ENCODE measurements at places on chromosomes 7 and 10.
A peak's percentile ranks its signal among the peaks of the same experiment; 100 is the strongest.

DNA sequence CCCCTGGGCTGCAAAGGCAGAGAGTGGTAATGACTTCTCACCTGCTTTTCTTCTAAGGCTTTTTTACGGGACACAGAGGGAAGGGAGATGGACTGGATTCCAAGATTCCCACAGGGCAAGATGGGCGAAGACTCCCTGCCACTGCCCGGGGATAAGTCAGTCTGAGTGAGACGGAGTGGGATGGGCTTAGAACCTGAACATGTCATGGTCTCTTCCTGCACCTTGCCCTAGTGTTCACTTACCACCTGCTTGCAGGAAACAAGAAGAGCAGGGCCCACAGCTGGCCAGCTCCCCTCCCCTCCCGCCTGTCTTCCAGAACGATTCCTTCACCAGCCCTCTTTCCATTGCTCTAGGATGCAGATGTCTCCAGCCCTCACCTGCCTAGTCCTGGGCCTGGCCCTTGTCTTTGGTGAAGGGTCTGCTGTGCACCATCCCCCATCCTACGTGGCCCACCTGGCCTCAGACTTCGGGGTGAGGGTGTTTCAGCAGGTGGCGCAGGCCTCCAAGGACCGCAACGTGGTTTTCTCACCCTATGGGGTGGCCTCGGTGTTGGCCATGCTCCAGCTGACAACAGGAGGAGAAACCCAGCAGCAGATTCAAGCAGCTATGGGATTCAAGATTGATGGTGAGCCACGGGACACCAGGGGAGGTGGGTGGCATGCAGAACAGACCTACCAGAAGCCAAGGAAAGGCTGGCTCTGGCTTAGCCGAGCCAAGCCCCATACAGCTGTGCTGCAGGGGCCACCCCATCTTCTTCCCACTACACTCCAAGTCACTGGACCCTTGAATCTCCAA is 1.3 kb downstream of the SERPINE1 start:
- DNase-seq: no peak

GRCh38 chr10:3761021-3761686 is 23.9 kb downstream of the KLF6 start:
- no peak for DNase-seq

DNA sequence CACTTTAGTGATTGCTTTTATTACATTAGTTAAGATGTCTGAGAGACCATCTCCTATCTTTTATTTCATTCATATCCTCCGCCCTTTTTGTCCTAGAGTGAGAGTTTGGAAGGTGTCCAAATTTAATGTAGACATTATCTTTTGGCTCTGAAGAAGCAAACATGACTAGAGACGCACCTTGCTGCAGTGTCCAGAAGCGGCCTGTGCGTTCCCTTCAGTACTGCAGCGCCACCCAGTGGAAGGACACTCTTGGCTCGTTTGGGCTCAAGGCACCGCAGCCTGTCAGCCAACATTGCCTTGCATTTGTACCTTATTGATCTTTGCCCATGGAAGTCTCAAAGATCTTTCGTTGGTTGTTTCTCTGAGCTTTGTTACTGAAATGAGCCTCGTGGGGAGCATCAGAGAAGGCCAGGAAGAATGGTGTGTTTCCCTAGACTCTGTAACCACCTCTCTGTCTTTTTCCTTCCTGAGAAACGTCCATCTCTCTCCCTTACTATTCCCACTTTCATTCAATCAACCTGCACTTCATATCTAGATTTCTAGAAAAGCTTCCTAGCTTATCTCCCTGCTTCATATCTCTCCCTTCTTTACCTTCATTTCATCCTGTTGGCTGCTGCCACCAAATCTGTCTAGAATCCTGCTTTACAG is 10.4 kb upstream of the CLCN1 start:
- DNase-seq: peak; percentile 82

DNA sequence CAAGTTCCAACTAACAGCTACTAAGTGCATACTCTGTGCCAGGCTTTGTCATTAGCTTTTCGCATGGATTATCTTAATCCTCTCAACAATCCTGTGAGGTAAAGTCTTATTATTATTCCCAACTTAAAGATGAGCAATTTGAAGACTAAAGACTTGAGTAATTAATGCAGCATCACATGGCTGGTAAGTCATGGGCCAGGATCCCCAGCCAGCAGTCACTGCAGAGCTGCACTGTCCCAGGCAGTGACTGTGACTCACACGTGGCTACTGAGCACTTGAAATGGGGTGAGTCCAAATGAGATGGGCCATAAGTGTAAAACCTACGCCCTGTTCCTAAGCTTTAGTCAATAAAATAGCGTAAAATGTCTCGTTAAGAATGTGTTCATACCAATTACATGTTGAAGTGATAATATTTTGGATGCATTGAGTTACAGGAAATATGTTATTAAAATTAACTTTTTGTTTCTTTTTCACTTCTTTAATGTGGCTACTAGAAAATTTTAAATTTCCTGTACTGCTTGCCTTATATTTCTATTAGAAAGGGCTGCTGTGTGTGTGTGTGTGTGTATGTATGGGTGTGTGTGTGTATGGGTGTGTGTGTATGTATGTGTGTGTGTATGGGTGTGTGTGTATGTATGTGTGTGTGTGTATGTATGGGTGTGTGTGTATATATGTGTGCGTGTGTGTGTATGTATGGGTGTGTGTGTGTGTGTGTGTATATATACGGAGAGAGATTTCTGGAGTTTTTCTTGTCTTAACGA is 756.3 kb downstream of the AUTS2 start:
- no peak for DNase-seq

DNA sequence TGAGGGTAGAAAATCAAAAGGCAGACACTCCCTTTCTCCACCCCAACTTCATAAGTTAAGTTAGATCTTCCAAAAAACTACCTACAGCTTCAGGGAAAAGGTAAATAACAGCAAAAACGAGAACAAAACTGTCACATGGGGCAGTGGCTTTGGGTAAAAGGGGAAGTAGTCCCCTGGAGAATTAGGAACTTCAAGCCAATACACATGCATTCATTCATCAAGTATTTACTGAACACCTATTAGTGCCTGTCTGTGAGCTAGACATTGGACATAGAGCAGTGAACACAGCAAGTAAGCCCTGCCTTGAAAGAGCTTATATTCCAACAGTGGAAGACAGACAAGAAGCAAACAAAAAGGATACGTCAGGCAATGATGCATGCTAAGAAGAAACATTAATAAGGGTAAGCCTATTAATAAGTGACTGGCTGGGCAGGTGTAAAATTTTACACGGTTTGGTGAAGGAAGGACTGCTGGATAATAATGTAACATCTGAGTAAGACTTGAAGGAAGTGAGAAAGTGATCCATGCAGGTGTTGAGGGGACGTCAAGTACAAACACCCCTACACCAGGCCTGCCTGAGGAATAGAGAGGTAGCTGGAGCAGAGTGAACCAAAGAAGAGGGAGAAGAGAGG is 69.6 kb upstream of the RAPGEF5 start:
- DNase-seq: no peak

DNA sequence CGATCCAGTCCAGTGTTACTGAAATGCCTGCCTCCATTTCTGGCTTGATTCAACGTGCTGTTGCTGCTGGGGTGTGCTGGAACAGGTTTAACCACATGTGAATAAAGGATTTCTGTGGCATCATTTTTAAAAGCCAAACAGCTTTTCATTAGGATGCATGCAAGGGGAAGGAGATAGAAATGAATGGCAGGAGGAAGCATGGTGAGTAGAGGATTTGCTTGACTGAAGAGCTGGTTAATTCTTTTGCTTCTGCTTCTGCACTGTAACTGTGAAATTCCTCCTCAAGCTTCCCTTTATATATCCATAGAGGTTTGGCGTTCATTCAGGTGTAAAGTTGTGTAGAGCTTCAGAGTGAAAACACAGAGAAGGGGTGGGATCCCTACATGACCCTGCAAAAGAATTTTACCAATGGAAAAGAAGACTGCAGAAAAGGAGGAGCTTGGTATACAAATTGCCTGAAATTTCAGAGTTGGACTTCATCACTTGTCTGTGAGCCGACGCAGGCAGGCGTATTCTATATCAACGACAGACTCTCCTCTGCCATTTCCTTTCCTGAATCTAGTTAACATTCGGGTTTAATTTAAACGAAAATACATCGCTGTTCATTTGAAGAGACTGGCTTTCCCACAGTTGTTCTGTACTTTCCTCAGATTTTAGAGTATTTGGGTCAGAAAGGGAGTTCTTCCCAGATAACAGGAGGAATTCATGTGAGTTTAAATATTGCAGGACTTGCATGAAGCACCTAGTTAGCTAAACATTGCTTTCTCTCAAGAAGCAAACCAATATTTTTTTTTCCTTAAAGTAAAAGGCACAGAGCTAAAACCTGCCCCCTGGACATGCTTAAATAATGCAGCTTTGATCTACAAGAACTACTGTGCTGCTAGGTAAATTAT is at the start of gene SOSTDC1:
SOSTDC1 (minus strand) TSS at position 270 of the 893 bp plus-strand sequence; CDS start at position 200, 70 bp downstream.
- DNase-seq: no peak

DNA sequence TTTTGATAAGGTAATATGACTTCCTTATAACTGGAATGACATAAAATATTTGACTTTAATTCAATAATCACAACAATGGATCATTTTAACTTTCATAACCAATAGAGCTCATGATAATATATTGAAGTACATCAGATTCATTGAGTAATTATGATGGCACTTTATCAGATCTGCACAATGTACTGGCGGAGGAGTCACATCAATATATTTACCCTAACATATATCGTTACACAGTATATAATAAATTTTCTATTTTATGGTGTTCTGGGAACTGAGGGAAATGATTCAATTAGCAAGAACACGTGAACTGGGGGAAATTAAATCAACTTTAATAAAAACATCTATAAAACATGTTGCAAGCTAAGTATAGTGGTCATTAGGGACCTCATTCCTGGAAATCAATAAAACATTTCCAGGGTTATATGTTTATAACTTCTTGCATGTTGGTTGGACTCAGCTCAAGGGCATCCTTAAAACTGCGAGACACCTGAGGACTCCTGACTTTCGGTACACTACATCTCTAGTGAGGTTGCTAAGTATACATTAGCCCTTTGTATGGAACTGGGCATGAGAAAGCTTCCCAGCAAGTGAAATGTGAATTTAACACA is 254.0 kb downstream of the KCND2 start:
- DNase-seq: no peak

DNA sequence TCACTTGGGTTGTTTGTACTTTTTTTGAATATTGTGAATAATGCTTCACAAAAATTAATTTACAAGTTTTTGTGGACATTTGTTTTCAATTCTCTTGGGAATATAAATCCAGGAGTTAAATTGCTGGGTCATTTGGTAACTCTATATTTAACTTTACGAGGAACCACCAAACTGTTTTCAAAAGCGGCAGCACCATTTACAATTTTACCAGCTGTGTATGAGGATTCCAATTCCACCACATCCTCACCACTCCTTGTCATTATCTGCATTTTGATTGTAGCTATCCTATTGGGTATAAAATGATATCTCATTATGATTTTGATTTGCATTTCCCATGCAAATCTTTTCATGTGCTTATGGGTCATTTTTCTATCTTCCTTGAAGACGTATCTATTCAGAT is 4.0 kb upstream of the NUDT13 start:
- DNase-seq: no peak

DNA sequence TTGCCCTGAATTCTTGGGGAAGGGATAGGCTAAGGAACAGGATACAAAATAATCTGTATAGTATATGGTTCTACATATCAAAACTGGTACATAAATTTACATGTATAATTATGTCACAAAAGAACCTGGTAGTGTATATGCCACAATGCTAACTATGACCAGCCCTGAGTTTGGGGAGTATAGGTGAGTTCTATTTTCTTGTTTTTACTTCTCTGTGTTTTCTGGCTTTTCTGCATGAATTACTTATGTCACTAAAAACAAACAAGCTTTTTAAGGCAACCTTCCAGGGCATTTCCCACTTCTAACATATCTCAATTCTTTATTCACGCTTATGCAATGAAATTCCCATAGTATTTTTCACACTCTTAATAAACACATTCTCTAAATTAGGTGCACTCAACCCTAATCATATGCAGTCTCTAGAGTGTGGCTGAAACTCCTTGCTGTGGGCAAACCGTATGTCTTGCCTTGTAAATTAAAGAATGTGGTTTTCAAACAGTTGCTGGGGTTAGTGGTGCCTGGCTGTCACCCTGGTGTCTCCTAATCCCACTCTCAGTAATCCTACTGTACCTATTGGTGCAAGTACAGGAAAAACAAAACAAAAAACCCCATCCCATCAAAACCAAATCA is 14.0 kb upstream of the INSIG1 start:
- peak; percentile 85 for DNase-seq

- no peak for DNase-seq
These were observed 6.3 kb upstream of the HGF start for GRCh38 chr7:81776161-81776560.

- DNase-seq: no peak
These were observed 12.9 kb downstream of the HSPB1 start for GRCh38 chr7:76315364-76315763.

DNA sequence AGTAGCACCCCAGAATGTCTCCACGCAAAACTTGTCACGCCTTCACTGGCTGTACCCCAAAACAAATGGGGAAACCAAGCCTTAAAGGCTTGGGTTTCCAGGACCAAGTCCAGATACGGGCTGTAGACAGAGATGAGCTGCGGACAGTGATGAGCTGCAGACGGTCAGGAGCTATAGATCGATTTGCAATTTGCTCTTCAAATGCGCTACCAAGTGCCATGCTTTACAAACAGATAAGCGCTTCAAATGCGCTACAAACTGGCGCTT is 658 bp upstream of the SGCE start:
- no peak for DNase-seq

- no peak for DNase-seq
These were observed 16.5 kb downstream of the MKI67 start for GRCh38 chr10:128109707-128110106.

- no peak for DNase-seq
These were observed 92.9 kb upstream of the GNA12 start for GRCh38 chr7:2936891-2937580.

GRCh38 chr10:97736403-97736901 is 476 bp upstream of the ZFYVE27 start:
- DNase-seq: no peak

GRCh38 chr10:77542710-77543259 is 94.8 kb downstream of the KCNMA1 start:
- DNase-seq: no peak

DNA sequence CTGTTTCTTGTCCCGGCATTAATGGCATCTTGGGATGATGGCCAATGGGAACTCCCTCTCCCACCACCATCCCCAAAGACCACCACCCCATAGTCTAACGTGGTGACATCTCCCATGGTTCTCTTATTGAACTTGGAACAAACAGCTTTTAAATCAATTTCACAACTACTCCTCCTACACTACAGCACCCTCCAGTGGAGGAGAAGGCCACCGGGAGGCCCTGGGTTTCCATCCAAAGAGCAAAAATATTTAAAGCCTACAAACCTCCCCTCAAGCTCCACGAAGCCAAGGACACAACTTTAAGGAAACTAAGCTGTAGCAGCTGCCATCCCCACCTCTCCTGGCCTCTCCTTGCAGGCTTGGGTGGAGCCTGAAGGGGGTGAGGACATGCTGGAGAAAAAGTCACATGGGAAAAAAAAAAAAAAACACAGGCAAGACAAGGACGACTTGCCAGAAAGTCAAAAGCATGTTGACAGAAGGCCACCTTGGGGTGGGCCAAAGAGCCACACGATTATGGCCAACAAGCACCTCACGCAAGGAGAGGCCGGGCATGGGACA is 94.0 kb upstream of the LANCL2 start:
- DNase-seq: no peak

- DNase-seq: no peak
These were observed 146.1 kb upstream of the TMEM196 start for GRCh38 chr7:19919261-19920095.

Data from T-helper 2 cell (primary cell).